Right renal pelvis (tissue), 4 donors: ENCODE measurements at places on chromosomes 16 and 17. TPM values are rescaled to one million over a fixed set of nuclear protein-coding genes. Genes with fewer than 3 reads are reported as not detected.

ITGAE gene
- polyA plus RNA-seq, result 39.4 TPM

KLHL10 gene
- polyA plus RNA-seq, result 0.18 TPM

KRT9 gene
- polyA plus RNA-seq, result not detected

DNA sequence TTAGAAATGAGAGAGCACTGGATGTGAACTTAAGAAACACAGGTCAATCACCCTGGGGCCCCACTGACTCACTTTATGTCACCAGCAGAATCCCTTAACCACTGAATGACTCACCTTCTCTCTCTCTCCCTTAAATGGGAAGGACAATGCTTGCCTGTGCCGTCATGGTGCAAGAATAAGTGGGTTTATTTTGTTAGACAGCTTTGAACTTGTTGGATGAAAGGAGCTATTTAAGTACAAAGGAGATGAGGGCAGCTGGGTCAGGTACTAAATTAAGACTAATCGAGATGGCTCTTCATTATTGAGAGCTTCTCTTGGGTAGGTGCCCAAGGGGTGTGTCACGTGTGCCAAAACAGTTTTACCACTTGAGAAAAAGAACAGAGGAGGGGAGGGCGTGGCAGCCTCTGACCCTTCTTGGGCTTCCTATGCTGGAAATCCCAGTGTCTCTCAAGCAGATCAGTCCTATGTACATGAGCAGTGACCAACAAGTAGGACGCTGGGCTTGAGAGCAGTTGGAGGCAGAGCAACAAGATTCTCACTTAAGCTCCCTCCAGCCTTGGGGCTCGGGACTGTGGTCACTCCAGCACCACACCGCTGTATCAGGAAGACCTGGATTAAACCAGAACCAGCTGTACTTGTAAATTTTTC lies 6.7 kb upstream of the KRT31 start:
- no peak for DNase-seq

- DNase-seq, result no peak
Observed at GRCh38 chr17:78360371-78361224, 721 bp upstream of the SOCS3 start.
